ENCODE measurements at places on chromosomes 12 and 14.

DNA sequence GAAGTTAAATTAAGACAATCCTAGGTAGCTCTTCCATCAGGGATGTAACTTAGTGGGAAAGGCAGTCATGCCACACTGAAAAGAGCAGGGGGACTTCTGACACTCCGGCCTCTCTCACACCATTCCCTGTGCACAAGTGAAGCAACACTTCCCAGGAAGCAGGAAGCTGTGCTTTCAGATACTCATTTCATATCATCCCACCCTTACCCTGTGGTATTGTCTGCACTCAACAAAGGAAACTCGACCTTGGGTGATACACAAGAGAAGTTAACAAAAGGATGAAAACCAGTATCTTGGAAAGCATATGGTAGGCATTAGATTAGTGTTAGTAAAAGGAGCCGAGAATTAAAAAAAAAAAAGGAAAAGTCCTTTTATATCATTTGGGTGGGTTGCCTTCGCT, 61.3 kb upstream of the MDM1 start:
- no peak for DNase-seq

- no peak for DNase-seq
These were observed 732.5 kb downstream of the GALC start for GRCh38 chr14:87260460-87260859.

DNA sequence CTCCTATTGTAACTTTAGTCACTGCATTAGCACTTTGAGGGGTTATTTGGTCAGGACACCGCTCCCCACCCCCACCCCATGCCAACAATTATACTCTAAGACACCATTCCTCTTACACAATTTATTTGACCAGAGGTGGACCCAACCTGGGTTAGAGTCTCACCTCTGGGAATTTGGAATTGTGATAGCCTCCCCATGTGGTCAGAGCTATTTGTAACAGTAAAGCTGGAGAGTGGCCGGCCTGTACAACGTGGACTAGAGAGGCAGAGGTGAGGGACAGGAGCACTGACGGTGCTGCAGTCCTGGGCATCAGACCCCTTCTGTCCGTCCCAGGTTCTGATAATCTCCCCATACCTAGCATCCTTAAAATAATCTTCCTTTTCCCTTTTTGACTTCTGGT, 3.3 kb upstream of the HAL start:
- DNase-seq: no peak

DNA sequence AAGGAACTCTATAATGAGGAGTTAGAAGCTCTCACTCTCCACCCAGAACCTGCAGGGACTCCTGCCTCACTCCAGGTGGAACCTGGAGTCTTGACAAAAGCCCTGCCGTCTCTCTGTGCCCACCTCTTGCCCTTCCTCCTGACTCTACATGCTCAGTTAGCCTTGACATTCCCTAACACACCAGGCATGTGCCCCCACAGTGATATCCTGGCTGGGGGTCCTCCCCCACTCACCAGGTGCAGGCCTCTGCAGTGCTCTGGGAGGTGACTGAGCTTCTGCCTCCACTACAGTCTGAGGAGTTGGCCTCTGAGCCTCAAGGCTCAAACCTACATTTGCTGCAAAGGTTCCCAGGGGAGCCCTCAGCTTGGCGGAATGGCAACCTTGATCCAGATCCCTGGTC, 300.7 kb downstream of the ADGRD1 start:
- no peak for DNase-seq

DNA sequence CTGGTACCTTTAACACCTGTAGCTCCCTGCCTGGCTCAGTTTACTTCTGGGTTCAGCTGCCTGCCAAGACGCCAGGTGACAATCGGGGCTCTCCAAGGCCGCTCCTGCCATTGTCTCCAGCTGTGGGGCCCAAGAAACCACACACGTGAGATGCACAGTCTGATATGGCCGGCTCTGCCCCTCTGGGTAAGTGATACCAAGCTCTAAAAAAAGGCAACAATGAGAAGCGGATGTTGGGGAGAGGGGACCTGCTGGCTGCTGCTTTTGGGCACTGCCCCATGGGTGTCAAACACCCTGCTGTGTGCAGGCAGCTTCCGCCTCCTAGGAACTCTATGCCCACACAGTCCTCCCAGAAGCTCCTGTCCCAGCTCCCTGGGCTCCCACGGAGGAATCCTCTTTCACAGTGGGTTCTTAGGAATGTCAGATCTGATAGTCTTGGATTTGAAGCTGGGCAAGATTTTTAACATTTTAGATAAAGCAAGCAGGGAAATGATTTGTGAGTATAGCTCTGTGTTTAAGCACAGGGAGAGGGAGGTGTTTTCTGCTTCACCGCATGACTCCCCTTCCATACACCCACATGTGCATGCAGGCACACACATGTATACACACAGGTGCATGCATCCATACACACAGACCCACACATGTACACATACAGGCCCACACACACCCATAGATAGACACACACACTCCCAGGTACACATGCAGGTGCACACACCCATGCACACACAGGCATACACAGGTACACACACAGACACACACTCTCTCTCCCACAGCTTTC, 1135.8 kb downstream of the BCL11B start:
- no peak for DNase-seq

GRCh38 chr12:131921866-131922769, 7.0 kb upstream of the PUS1 start:
- DNase-seq: no peak

DNA sequence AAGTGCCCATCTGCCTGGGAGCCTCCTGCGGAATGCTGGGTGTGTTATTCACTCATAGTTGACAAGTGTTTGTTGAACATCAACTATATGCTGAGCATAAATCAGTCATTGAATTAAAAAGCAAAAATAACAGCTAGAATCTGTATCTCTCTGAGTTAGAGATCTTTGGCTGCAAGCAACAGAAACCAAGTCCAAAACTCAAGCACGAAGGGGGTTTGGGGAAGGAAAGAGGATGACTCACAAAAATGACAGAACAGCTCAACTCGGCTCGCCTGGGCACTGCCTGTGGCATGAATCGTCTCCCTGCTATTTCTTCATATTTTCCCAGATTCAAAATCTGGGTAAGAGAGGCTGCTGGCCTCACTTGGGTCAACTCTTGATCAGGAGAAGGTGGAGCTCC, 72.6 kb upstream of the NCOR2 start:
- DNase-seq: peak; percentile 71

DNA sequence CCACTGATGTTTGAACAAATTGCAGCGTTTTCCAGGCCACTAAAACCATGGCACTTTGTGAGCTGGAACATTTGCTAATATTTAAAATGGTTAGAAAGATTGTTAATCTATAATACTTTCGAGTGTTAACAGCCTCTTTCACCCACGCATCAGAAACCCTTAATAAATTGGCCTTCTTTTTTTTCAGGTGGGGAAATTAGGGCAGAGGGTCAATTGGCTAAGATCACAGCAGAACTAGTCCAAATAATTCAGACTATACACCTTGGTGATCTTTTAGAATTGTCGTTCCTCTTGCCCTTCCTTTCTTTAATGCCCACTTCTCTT, 105.8 kb downstream of the PTCSC3 start:
- DNase-seq: no peak

DNA sequence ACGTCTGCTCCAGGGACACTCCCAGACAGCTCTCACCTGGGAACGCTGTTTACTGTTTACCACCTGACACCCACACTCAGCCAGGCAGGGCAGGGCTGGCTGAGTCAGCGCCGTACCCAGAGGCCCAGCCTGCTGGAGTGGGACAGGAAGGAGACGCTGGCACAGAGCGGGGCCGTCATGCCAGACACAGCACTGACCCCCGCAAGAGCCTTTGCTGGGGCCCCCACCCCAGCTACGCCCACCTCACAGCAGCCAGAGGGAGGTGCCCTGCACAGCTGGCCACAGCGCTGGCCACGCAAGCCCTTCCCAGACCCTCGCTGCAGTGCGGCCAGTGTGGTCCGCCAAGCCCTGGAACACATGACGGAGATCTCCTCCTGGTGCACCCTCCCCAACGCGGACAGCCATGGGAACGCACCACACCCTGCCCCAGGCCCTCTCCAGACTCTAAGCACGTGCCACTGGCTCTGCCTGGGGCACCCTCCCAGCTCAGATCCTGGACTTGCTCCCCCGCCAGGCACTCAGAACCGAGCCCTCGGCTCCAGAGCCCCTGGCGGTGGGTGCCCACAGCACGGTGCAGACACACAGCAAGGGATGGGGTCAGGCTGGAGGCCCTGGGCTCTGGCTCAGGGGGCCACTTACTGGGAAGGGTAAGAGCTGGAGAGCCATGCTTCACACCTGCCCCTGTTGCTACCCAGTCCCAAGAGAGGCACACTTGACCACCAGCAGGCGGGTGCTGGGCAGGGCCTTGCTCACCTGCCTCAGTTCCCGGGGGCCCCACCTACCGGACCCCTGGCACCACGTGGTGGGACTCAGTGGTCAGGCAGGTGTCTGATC, 5.7 kb downstream of the AHNAK2 start:
- DNase-seq: peak; percentile 71

DNA sequence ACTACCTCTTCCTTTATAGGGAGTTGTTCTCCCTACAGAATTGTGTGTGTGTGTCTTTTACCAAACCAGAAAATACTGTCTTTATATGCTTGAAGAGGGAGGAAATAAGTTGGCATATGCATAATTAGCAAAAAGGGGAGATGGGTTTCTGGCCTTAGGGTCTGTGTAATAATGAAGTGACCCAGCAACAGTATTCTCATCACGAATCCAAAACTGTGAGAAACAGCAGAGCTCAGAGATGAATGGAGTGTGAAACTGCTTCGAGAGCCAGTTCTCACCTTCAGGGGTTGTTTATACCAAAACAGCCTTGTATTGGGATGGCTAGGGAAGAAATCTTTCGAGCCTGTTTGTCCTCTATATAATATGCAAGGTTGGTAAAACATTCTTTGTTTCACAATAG, 227.5 kb downstream of the MON2 start:
- no peak for DNase-seq

DNA sequence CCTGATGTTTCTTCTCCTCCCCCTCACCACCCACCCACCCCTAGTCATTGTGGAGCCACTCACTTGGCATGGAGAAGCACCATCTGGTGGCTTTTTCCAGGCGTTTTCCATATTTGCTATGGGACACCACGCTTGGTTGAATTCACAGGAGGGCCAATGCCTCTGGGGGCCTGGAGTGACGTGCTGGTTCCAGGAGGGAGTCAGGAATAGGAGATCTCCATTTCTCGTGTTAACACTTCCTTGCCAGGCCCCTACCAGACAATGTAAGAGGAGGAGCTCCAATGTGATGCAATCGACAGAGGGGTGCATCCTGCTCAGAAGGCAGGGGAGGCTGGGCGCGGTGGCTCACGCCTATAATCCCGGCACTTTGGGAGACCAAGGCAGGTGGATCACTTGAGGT, 21.6 kb upstream of the TESC start:
- DNase-seq: no peak

DNA sequence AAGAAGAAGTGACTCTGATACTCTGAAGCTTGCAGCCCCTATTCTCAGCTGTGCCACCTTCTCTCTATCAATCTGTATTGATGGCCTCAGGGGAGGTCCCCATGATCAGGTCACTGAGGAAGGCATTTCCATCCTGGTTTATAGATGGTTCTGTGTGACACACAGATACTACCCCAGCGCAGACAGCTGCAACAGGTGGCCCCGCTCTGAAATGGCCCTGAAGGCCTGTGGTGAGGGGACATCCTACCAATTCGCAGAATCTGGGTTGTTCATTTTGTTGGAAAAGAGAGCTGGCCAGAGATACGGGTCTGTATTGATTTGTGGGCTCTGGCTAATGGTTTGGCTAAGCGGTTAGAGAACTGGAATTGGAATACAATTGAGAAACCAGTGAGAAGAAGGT, 21.7 kb downstream of the DLK1 start:
- no peak for DNase-seq

GRCh38 chr14:55085060-55085660, 33.7 kb downstream of the MAPK1IP1L start:
- DNase-seq: no peak

- DNase-seq: no peak
These were observed 14.5 kb upstream of the TNFRSF1A start for GRCh38 chr12:6356374-6356820.

DNA sequence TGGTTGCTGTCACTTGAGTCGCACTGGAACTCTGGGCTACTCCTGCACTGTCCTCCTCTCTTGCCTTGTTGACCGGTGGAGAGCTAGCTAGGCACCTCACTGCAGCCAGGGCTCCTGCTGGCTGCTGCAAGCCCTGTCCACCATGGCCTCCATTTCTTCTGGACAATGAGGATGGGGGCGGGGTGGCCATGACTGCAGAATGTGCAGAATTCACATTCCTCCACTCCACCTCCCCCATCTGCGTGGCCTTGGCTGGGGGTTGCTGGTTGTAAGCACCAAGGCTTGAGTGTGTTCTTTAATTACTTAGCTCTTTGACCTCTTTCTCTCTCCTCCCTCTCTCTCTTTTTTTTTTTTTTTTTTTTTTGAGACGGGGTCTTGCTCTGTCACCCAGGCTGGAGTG, 248.5 kb downstream of the PCNX1 start:
- no peak for DNase-seq

DNA sequence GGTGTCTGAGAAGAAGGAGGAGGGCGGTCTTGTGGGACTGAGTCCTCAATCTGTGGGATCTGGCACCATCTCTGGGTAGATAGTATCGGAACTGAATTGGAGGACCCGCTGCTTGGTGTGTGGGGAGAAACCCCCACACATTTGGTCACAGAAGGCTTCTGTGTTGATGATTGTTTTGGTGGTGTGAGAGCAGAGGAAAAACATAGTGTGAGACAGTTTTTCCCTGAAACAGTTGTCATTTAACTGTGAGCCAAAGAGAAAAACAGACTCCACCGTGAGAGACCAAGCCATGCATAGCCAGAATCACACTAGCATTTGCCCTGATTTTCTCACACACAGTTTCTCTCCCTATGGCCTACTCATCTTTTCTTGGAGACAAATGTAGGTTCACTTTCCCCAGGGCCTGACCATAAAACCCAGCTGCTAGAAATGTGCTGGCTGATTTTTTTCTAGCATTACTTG, 91.4 kb upstream of the FLRT2 start:
- DNase-seq: no peak

GRCh38 chr12:131796754-131797587, 31.2 kb upstream of the MMP17 start:
- DNase-seq: no peak

- DNase-seq: no peak
These were observed 63.3 kb downstream of the IGF1 start for GRCh38 chr12:102417055-102417454.

DNA sequence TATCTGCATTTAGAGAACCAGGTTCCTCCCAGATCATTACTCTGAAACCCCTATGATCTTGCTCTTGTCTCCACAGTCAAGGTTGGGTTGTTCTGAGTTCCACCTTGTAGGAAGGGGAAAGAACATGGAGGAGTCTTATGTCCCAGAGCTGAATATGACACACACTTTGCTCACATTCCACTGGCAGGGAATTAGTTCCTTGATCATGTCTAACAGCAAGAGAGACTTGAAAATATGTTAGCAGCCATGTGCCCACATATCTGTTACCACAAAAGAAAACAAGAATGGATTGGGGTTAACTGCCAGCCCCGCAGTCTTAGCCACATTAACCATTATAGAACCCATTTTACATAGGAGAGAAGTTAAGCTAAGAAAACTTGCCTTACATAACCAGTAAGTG, 71.1 kb upstream of the MDM1 start:
- no peak for DNase-seq

DNA sequence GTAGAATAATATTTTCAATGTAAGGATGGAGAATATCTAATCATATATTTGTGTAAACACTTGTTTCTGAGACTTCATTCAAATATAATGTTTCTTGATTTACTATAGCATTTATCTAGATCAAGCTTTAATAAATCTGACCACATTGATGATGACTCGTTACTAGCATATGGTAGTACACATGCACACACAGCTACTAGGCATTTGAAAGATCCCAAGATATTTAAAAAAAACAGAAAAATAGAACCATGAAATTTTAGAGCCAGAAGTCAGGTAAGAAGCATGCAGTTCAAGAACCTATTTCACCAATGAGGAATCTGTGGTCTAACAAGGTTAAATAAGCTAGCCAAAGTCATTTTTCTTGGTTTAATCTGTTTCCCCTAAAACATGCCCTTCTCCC, 32.0 kb downstream of the DCP1B start:
- peak; percentile 62 for DNase-seq
